ENCODE measurements at places on chromosomes 3 and 15. TPM values are rescaled to one million over a fixed set of nuclear protein-coding genes. Genes with fewer than 3 reads are reported as not detected.

Gene CHRM5
- total RNA-seq, result not detected

Gene ZNF774
- 0.36 TPM for total RNA-seq

Gene GPR149
- total RNA-seq, result not detected

Gene SPCS1
- total RNA-seq, result 69.4 TPM

DNA sequence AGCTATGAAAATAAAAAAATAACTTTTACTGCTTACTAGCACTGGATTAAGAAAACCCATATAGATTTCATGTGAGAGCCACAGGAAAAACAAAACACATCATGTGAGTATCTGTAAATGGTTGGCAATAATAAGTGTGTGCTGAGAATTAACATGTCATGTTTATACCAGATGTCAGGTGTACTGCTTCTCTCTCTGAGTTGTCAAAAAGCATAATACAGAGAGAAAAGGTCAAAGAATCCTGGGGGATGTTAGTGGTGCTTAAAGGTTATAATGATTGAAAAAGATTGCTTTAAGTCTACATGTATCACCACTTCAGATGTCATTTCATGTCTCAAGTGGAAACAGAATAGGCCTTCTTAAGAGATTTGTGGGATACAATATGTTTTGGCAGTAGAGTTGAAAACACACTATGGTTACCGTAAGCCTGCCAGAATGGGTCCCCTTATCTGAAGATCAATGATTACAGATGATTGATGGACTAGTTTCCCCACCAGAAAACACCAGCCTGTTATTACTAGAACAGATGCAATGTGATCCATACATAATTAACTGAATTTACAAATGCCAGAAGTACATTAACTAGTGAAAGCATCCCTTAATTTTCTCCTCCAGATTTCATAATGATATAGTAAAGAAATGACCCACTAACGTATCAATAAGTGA, 204.1 kb downstream of the CNTN3 start:
- DNase-seq, result no peak

DNA sequence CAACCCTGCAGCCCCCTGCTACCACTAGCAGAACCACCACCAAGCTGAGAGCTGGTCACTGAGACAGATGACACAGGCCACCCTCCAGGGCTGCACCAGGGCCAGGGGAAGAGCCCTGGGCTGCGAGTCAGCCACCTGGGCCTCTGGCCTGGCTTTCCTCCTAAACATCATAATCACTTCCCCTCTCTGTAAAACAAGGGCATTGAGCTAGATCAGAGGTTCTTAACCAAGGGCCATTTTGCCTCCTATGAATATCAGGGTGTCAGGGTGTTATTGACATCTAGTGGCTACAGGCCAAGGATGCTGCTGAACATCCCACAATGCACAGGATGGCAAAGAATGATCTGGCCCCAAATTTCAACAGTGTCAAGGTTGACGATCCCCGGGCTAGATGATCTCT, 25.2 kb downstream of the TLE3 start:
- no peak for DNase-seq

DNA sequence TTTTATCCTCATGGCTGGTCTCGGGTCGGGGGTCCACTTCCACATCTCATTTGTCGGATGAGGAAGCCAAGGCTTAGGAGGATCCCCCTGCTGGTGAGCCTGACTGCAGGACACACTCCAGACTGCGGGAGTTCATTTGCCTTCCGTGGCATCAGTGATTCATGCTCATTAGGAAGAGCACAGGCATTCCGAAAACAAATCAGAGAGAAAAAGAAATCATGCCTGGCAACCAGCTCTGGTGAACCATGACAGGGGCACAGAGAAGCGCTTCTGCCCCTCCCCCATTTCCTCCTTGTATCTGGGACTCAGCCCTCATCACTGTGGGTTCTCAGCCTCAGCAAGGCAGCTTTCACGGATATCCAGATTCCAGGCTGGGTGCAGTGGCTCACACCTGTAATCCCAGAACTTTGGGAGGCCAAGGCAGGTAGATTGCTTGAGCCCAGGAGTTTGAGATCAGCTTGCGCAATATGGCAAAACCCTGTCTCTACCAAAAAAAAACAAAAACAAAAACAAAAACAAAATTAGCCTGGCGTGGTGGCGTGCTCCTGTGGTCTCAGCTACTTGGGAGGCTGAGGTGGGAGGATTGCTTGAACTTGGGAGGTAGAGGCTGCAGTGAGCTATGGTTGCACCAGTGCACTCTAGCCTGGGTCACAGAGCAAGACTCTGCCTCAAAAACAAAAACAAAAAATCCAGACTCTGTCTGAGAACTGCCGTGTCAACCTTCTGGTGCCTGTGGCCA, 28.4 kb downstream of the IRAK2 start:
- no peak for DNase-seq

DNA sequence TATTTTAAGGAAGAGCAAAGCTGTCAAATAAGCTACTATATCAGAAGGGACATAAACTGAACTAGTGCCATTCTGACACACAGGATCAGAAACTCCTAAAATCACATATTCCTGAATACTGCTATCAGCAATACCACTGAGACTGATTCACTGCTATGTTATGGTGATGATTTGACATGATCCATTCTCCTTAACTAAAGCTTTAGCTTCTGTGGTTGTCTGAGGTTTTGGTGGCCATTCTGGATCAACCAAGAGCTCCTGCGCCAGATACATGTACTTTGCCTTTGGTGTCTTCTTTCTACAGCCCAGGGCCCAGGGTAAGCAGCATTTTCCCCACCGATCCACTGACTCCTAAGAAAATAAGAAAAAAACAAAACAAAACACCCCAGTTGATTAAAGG, 6.7 kb upstream of the GP5 start:
- DNase-seq, result no peak

- no peak for DNase-seq
These were observed 222.4 kb upstream of the LRIG1 start for GRCh38 chr3:66723231-66723630.

- DNase-seq, result no peak
These were observed 26.8 kb upstream of the CHRM5 start for GRCh38 chr15:33941279-33942063.

DNA sequence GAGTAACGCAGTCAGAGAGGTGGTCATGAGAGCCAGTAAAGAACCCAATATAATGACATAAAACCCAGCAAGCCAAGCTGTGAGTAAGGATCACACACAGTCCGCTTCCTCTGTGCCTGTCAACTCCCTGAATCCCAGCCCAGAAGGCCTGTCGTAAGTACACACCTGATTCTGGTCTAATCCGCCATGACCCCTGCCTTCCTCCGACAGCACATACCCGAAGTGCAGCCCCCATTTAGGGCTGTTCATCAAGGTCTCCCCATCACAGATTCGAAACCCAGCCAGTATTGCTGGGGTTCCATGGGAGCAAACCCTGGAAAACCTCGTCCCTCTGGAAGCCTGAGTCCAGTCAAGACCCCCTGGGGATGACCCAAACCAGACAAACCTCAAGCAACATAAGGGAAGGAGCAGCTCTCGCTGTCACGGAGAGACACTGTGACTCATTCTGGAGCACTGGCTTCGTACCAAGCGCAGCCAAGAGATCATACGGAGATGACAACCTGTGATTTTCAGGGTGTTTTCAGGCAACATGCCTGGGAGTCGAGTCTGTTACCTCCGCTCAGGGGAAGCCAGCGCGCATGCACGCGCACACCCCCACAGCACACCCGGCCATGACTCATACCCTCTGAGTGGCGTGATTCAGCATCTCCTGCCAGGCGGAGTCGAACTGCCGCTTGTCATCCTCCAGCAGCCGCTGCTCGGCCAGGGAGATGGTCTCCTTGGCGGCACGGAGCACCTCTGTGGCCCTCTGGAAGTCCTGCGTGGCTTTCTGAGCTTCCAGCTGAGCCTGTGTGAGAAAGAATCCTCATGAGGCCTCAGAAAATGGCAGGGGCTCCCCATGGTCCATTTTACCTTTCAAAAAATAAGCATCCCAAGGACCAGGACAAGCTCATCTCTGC, 63.0 kb downstream of the SH3BP5 start:
- peak; percentile 87 for DNase-seq

DNA sequence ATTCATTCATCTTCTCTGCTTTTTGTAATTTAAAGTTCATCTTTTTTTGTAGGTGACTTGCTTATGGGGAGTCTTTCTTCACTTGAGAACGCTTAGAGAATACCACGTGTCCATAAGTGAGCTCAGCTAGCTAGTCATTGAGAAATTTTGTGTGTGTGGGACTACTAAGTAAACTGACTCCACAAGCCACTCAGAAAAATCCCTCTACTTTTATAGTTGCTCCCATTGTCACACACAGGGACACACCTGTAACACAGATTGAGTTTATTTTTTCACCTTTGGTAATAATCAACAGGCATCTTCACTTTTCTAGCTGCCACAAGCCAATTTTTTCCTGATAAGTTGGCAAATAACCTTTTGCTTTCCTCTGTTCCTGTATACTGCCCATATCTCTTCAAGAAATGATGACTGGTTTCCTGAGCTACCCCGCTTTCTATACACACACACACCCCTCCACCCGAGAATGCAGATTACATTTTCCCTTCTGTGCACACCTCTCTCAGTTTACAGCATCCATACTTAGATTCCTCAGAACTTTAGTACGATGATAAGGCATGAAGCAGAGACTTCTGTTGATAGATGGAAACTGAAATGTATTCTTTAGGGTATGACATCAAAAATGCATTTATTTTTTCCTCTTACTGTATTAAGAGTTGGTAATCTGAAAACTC, 4.6 kb downstream of the TSC22D2 start:
- DNase-seq, result no peak

GRCh38 chr3:50078622-50079021, 10.1 kb upstream of the RBM5 start:
- DNase-seq, result no peak

DNA sequence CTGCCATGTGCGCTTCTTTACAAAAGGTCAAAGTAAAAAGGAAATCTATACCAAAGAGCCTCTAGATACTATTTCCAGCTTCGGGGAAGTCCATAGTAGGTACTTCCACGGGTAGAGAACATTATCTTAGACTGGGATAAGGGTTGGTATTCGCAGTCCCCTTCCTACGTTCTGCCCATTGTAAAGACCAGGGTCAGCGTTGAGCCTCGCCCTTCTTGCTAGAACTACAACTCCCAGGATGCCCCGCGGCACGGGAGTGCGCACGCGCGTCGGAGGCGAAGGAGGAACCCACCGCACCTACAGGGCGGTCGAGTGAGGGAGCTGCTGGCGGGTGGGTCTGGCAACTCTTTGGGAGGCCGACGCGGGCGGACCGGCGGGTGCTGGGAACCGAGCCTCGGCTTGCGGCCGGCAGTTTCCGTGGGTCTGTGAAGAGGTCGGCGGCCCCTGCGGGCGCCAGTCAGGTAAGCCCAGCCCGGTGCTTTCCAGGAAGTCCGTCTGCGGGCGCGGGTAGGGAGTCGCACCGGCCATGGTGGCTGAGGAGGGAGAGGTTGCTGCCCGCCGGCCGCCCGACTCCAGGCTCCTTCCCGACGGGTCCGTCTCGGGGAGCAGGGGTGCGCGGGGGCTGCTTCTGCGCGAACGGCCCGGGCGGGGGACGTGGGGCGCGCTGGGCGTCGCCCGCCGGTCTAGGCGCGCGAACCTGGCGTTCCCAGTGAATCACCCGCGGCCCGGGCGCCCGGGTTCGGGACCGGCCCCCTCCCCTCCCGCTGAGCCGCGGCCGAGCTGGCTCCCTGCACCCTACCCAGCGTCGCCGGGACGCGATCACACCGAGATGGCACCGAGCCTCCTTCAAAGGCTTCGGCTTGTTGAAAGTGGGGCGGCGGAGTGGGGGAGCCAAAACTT, at the start of gene TMOD3:
Gene TMOD3 (plus strand): TSS at position 278 of the 900 bp plus-strand sequence. CDS start 33,232 bp downstream, outside the sequence.
- DNase-seq, result peak; percentile 95

- peak; percentile 14 for DNase-seq
These were observed 25.1 kb downstream of the SMAD3 start for GRCh38 chr15:67090297-67091070.

DNA sequence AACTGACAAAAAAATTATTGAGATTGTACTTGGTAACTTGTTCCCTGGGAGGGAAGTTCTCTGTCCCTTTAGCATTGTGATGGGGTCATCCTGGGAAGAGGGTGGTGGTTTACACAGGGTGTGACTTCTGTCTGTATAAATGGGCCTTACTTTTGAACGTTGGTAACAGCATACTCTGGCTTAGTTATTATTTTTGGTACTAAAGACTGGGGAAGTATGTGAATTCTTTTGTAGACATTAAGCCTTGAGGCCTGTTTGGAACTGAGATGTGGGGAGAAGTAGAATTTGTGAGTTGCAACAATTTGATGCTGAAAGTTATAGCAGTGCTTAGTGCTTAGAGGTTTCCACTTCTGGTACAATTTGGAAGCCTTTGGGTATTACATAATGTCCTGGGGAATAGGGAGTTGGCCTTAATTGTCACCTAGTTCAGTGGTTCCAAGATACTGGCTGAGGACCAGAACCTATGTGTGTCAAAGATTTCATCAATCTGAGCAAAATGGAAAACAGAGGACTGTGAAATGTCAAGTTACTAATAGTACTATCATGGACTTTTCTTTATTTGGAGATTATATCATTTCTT, 15.9 kb downstream of the TLNRD1 start:
- no peak for DNase-seq

DNA sequence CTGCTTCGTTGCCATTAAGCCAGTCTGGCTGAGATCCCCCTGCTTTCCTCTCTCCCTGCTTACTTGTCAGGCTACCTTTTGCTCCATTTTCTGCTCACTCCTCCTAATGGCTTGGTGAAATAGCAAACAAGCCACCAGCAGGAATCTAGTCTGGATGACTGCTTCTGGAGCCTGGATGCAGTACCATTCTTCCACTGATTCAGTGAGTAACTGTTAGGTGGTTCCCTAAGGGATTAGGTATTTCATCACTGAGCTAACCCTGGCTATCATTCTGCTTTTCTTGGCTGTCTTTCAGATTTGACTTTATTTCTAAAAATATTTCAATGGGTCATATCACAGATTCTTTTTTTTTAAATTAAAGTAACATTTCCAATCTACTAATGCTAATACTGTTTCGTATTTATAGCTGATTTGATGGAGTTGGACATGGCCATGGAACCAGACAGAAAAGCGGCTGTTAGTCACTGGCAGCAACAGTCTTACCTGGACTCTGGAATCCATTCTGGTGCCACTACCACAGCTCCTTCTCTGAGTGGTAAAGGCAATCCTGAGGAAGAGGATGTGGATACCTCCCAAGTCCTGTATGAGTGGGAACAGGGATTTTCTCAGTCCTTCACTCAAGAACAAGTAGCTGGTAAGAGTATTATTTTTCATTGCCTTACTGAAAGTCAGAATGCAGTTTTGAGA, 25.0 kb downstream of the CTNNB1 start:
- DNase-seq, result no peak

Data from omental fat pad (tissue), 4 donors.